ENCODE measurements at places on chromosomes 6 and 20.

- DNase-seq: no peak
Observed at GRCh38 chr6:20117474-20117873, 94.8 kb downstream of the MBOAT1 start.

DNA sequence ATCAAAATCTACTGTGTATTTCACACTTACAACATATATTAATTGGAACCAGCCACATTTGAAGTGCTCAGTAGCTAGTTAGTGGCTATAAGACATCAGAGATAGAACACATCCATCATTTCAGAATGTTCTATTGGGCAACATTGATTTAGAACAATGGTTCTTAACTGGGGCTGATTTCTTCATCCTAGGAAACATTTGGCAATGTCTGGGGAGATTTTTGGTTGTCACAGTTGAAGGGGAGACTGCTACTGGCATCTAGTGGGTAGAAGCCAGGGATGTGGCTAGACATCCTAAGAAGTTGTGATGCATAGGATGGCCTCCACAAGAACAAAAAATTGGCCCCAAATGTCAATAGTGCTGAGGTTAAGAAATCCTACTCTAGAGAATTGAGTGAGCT lies 132.5 kb downstream of the OLIG3 start:
- no peak for DNase-seq

GRCh38 chr20:25257756-25258475 lies 10.0 kb downstream of the PYGB start:
- DNase-seq: no peak

DNA sequence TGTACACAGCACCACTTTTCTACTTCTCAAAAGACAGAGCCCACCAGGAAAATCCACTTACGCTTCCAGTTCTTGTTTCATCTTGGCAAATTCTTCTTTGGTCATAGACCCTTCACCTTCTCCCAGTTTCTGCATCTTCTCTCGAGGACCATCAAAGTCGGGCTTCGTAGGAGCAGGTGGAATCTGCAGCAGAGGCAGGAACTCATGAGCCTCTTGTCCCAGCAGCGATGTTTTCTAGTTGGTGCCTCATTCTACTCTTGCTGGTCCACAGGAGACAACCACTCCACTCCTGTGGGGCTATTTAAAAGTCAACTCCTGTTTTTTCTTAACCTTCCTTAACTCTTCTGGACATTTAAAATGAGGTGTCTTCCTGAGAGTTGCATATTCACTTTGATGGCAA lies 14.7 kb downstream of the SNX5 start:
- DNase-seq: no peak

DNA sequence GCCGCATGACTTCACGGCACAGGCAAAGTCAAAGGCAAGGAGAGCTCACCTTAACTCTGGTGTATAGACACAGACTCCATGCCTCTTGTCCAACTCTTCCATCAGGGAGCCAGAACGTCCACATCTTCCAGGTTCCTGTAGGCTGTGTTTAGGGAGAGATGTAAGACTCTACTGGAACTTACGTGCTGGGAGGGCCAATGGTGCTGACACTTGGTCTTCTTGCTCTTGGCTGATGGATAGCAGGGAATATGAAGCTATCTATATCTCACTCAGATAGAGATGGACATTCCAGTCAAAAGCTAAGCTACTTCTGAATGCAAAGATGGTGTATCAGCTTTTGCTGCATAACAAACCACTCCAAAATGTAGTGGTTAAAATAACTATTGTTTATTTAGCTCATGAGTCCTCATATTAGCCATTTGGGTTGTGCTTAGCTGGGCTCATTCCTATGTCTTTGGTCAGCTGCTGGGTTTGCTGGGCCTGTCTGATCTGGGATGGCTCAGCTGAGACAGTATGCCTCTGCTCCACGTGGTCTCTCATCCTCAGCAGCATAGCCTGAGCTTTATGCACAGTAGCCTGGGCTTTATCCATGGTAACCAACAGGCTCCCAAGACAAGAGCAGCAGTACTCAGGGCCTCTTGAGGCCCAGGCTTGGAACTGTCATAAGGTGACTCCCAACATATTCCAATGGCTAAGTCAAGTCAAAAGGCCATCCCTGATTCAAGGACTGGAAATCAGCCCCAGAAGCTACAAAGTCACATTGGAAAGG lies 111.6 kb downstream of the SNX5 start:
- DNase-seq: no peak

GRCh38 chr6:150269857-150270223 lies 99.0 kb upstream of the IYD start:
- DNase-seq: no peak

GRCh38 chr6:46904117-46904516 lies 17.6 kb downstream of the ADGRF5 start:
- no peak for DNase-seq

GRCh38 chr20:34112600-34113101 lies 608 bp upstream of the EIF2S2 start:
- no peak for DNase-seq

- no peak for DNase-seq
Observed at GRCh38 chr6:16438718-16439591, 200.6 kb downstream of the GMPR start.

DNA sequence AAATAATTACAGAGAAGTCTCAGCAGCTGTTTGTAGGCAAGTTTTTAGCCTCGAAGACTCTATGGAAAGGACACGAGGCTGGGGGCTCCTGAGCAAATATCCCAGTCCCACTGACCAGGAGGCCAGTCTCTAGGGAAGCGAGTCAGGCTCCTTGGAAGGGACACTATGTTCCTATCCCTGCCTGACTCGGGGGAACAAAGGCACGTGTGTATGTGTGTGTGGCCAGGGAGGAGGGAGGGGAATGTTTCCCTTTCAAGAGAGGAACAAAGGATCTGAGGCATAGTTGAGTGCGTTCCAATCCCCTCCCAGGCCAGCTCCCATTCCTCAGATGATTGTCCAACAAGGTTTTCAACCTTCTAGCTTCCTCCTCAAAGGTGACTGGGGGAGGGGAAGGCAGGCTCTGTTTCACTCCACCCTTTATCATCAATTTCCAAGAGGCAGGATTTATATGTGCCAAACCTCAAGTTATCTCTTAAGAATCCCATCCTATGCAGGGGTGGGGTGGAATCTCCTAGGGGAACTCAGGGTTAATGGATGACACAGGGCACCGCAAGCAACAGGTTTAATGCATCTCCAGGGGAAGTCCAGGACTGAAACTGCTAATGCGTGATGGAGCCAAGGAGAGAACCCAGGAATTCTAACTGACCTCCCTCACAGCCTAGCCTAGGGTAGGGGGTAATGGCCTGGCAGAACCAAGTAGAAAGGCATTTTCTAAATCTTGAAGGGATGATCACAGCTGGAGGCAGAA lies 9.9 kb downstream of the BCL2L1 start:
- DNase-seq: no peak
